ENCODE measurements at places on chromosomes 2 and 18.

DNA sequence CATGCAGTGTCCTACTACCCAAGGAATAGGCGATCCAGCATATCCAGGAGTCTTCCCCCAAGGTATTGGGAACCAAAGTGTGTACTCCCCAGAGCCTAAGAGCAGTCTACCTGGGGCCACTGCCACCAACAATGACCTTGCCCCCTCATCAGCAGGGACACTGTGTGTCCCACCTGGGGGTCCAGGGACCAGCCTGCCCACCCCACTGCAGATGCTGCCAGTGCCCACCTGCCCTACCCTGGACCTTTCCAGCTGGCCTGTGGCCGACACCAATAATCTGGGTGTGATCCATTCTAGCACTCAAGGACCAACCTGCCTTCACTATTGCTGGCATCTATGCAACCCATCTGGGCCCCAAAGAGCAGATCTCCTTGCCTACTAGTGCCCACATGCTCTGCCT lies 32.2 kb downstream of the DNAH7 start:
- no peak for DNase-seq

DNA sequence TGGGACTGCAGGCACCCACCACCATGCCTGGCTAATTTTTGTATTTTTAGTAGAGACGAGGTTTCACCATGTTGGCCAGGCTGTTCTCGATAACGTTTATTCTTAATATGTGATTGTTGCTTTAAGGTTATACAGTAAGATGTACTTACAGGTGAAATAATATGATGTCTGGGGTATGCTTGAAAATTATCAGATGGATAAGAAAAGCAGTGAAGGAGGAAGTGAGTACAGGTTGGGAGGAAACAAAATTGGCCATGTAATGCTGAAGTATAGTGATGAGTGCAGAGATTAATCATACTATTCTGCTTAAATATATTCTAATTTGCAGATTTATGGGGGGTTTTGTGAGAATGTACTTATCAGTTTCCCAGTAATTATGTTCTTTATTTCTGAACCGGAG lies 3.0 kb downstream of the GCC2 start:
- no peak for DNase-seq

GRCh38 chr2:154447727-154448418 lies 250.6 kb upstream of the KCNJ3 start:
- DNase-seq = no peak

DNA sequence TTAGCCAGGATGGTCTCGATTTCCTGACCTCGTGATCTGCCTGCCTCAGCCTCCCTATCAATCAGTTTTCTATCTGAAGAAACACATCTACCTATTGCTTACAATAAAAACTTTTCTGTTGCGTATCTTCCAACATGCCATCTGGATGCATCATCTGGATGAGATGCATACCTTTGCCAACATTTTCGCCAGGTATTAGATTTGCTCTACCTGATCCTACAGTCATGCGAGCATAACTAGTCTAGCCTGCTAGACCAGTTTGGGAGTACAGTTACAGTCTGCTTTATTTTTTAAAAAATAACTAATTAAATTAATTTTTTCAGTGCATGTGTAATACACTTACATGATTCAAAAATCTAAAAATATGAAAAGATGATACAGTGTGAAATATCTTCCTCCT lies 334.0 kb upstream of the MEX3C start:
- DNase-seq = no peak

All from NCI-H1436 (cell line).